ENCODE measurements at places on chromosomes 4 and X. TPM values are rescaled to one million over a fixed set of nuclear protein-coding genes. Genes with fewer than 3 reads are reported as not detected.

DNA sequence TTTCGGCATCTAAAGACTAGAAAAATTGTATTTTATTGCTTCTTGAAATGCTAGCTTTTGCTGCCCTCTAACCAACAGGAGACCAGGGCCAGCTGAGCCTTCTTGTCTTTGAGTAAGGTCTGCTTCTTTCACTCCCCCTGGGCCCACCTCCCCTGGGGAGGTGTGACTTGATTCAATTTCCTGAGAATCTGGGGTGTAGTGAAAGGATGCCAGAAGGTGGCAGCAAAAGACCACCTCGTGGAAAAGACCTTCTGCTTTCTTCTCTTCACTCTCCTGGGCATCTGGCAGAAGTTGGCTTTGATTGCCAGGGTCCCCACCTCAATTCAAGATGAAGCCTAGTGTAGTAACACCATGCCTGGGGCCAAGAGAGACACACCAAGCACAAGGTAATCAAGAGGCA is 96.5 kb upstream of the MAOA start:
- H3K36me3 ChIP-seq = no peaks in the 10 kb centered on the region
- peak; percentile 91 for DNase-seq
- H3K4me1 ChIP-seq = no peaks in the 10 kb centered on the region
- H3K4me3 ChIP-seq = no peak overlapping the region
- no peak overlapping the region for H3K27ac ChIP-seq

- peaks cover 4% of the 10 kb centered on the region for H3K36me3 ChIP-seq
- H3K4me3 ChIP-seq = no peak overlapping the region
- H3K27me3 ChIP-seq = no peaks in the 10 kb centered on the region
- H3K27ac ChIP-seq = no peak overlapping the region
- no peak for DNase-seq
Observed at GRCh38 chr4:17968721-17969120, 52.8 kb downstream of the LCORL start.

DNA sequence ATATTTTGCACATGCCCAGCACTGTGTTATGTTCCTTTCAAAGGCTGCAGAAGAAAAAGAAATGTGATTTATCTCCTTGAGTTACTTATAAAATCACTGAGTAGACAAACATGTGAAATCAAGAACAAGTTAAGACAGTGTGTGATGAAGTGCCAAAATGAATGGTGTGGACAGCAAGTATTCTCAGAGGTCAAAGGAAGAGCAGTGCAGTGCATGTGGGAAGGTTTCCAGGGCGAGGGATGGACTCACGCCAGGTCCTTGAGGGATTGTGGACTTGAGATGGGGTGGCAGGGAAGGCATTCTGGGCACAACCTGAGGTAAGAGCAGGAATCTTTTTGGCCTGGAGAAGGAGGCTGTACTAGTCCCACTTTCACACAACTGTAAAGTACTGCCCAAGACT is 115.5 kb downstream of the FNIP2 start:
- no peak overlapping the region for H3K27ac ChIP-seq
- no peaks in the 10 kb centered on the region for H3K36me3 ChIP-seq
- H3K4me1 ChIP-seq = no peaks in the 10 kb centered on the region
- no peaks in the 10 kb centered on the region for H3K27me3 ChIP-seq
- no peak overlapping the region for H3K4me3 ChIP-seq
- DNase-seq = no peak

DNA sequence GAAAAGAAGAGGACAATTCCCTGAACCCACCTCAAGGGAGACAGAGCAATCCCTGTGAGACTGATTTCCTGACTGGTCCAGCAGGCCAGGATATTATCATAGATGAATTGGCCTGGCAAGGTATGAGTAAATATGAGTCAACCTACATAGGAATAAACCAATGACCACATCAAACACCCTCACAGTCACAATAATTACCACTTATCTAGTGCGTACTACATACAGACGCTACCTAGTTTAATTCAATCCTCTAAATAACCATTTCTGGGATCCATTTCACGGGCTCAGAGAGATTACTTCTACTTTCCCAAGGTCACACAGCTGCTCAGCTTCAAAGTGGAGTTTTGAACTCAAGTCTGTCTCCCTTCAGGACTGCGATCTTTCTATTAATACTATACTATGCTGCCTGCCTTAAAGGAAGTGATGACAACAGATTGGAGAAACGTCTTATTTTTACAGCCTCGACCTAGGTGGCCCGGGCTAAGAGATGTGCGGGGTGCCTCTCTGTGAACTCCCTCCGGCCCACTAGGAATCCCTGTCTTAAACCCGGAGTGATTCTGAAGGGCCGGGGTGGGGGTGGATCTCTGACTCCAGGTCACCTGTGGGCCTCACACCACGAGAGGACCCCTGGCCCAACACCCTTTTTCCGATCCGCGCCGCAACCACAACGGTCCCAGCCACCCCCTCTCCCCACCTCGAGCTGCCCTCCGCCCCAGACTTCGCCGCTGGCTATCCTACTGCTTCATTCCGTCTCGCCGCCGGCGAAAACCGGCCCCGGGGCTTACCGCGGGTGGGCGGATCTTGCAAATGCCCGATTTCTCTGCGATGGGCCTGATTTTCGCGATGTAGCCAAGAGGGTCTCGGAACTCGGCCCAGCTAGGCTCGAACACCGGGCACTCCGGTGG is 800 bp downstream of the KDM5C start:
- DNase-seq = no peak
- peak overlapping the region; percentile 92 for H3K4me3 ChIP-seq
- H3K36me3 ChIP-seq = peaks cover 20% of the 10 kb centered on the region
- H3K4me1 ChIP-seq = no peaks in the 10 kb centered on the region

PDLIM3 gene
- total RNA-seq = 9.8 TPM

RENBP gene
- 20.7 TPM for total RNA-seq

- no peaks in the 10 kb centered on the region for H3K27me3 ChIP-seq
- H3K4me3 ChIP-seq = no peak overlapping the region
- no peaks in the 10 kb centered on the region for H3K4me1 ChIP-seq
- H3K36me3 ChIP-seq = no peaks in the 10 kb centered on the region
- H3K27ac ChIP-seq = no peak overlapping the region
- DNase-seq = no peak
Observed at GRCh38 chrX:97763391-97763790, 879.7 kb downstream of the RPA4 start.

DNA sequence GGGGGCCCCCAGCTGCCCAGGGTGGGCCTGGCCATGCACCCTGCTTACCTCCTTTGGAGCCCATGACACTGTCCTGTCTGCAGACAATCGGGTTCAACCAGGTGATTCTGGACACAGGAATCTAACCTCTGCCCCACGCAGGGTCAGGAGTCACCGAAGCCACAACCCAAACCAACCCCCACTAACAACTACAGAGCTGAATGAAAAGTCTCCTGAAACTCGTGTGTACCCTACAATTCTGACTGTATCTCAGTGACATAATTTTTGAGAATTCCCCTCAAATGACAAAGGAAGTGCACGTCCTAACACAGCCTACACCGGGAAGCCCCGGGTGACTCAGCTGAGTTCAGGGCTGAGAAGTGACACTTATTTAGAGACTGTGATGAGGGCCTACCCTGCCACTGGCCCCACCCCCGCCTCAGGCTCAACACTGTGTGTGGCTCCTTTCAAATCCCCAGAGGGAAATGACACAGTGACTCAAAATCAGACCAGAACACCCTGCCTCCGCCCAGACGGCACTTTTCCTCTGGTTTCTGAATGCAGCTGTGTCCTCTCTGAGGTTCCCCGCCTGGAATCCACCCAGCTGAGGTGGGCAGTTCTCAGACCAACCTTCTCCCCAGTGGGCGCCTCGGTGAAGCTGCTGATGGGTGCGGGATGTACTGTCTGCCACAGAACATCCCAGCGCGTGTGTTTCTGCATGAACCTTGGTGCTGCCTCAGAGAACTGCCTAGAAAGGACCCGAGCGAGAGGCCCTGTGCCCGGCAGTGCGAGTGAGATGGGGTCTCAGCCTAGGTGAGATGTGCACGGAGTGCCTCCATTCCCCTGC is 9.9 kb downstream of the TNIP2 start:
- H3K4me3 ChIP-seq = no peak overlapping the region
- H3K4me1 ChIP-seq = no peaks in the 10 kb centered on the region
- no peaks in the 10 kb centered on the region for H3K27me3 ChIP-seq
- H3K36me3 ChIP-seq = peaks cover 48% of the 10 kb centered on the region
- no peak for DNase-seq

DNA sequence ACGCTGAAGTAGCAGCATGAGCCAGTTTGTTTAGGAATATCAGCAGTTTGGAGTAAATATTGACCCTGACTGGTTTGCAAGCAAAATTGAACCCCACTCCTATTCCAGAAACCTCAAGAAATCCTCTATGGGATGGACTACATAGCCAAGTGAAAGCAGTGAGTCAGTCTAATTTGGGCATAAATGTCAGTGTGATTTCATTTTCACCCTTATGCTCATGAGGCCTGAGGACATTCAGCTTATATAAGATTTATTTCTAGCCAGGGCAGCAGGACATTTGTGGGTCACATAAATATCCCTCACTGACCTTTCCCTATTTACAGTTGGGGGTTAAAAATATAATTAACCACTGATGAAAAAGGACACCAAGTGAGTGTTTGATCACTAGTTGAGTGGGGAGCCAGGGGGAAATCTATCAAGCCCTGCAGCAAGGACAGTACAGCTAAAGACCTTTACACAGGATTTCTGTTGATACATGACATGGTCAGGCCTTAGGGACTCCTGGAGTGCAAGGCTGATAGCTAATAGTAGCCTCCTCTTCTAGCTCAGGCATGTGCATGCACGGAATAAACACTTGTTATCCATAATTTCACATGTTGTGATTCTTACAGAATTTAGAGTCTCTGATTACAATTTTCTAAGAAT is 996.9 kb upstream of the GRIA3 start:
- no peak overlapping the region for H3K27ac ChIP-seq
- H3K27me3 ChIP-seq = no peaks in the 10 kb centered on the region
- no peak for DNase-seq
- no peaks in the 10 kb centered on the region for H3K4me1 ChIP-seq
- no peak overlapping the region for H3K4me3 ChIP-seq
- H3K36me3 ChIP-seq = no peaks in the 10 kb centered on the region

H2BW2 gene
- total RNA-seq = not detected

DNA sequence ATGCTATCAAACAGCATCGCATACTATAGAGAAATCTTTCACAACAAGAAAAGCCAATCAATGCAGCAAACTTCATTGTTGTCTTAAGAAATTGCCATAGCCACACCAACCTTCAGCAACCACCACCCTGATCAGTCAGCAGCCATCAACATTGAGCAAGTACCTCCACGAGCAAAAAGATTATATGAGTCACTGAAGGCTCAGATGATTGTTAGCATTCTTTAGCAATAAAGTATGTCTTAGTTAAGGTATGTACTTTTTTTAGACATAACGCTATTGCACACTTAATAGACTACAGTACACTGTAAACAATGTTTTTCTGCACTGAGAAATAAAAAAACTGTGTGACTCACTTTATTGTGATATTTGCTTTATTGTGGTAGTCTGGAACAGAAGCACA is 37.8 kb upstream of the FUNDC1 start:
- H3K4me1 ChIP-seq = no peaks in the 10 kb centered on the region
- no peak for DNase-seq
- no peaks in the 10 kb centered on the region for H3K27me3 ChIP-seq
- no peak overlapping the region for H3K27ac ChIP-seq
- no peaks in the 10 kb centered on the region for H3K36me3 ChIP-seq
- H3K4me3 ChIP-seq = no peak overlapping the region

PABPC1L2A gene
- total RNA-seq = not detected

GRCh38 chrX:134542485-134542884 is 82.5 kb downstream of the HPRT1 start:
- H3K4me3 ChIP-seq = no peak overlapping the region
- H3K27me3 ChIP-seq = no peaks in the 10 kb centered on the region
- no peaks in the 10 kb centered on the region for H3K36me3 ChIP-seq
- H3K27ac ChIP-seq = no peak overlapping the region
- no peaks in the 10 kb centered on the region for H3K4me1 ChIP-seq

- H3K36me3 ChIP-seq = no peaks in the 10 kb centered on the region
- H3K27me3 ChIP-seq = no peaks in the 10 kb centered on the region
- H3K27ac ChIP-seq = no peak overlapping the region
Observed at GRCh38 chrX:112734290-112734689, 54.6 kb upstream of the LHFPL1 start.

REPS2 gene
- 4.3 TPM for total RNA-seq
